ENCODE measurements at places on chromosomes 6 and 20.
A peak's percentile ranks its signal among the peaks of the same experiment; 100 is the strongest.

DNA sequence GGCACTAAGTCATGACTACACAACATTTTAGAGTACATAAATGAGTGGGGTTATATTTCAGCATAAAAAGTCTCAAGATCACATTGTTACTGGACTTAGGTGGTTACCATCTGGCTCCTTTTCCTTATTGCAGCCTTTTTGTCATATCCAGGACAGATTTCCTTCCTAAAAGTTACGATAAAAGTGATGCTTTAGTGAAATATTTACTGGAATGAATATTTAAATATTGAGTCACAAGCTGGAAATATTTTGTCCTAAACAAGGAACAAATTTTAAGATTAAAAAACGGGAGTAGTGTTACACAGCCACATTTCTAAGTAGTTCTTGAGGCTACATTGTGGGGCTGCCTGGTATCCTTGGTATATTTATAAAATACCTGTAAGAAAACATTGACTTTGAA lies 52.2 kb downstream of the CDC40 start:
- DNase-seq, result no peak

GRCh38 chr6:90168693-90169131 lies 127.9 kb downstream of the BACH2 start:
- no peak for DNase-seq

DNA sequence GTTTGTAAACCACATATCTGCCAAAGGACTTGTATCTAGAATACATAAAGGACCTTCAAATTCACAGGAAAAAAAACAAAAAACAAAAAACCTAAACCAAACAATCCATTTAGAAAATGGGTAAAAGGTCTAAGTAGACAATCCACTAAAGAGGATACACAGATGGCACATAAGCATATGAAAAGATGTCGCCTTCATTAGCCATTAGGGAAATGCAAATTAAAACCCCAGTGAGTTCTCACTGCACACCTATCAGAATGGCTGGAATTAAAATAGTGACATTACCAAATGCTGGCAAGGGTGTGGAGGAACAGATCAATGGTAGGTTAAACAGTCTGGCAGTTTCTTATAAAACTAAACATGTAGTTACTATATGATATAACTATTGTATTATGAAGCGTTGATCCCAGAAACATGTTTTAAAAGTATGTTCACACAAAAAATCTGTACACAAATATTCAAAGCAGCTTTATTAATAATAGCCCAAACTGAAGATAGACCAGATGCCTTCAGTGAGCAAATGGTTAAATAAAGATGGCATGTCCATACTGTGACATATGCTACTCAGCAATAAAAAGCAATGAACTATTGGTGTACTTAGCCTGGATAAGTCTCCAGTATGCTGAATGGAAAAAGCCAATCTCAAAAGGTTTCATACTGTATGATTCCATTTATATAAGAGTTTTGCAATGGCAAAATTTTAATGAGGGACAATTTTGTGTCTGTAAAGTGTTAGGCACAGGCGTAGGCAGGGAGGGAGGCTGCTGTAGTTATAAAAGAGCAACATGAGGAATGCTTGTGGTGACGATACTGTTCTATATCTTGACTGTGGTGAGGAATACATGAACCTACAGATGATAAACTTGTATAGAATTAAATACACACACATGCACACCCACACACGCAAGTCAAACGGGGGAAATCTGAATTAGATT lies 43.9 kb downstream of the PLCB1 start:
- DNase-seq, result no peak

DNA sequence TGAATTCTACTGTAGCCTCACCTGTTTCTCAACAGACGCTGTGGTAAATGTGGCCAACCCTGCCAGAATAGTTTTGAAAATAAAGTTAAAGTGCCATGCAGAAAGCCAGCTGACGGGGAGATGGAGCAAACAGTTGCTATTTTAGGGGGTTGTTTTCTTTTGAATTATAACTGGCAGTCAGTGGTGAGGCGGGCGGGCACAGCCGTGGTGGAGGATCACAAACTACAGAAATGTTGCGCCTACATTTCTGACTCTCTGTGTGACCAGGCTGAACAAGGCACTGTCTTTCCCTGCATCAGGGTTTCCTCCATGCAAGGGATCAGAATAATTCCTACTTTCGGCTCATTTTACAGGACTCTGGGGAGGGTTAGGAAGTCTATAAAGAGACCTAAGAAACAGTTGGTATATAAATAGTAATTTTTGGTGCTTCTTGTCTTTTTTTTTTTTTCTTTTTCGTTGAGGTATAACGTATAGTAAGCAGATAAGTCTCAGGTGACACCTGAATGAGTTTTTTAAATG lies 17.2 kb downstream of the CHMP4B start:
- no peak for DNase-seq

- DNase-seq, result no peak
Observed at GRCh38 chr6:146297815-146298214, 245.8 kb upstream of the RAB32 start.

DNA sequence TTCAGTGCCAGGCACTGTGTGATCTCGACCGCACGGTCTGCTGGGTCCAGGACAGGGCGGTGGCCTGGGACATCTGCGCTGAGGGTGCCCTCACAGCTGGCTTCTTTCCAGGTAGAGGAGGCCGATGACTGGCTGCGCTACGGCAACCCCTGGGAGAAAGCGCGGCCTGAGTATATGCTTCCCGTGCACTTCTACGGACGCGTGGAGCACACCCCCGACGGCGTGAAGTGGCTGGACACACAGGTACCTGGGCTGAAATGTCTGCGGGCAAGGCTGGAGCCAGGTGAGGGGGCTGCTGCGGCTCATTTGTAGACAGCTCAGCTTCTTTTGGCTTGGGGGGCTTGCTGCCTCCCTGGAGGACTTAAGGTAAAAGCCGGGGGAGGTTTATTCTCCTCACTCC lies 26.6 kb downstream of the PYGB start:
- no peak for DNase-seq

DNA sequence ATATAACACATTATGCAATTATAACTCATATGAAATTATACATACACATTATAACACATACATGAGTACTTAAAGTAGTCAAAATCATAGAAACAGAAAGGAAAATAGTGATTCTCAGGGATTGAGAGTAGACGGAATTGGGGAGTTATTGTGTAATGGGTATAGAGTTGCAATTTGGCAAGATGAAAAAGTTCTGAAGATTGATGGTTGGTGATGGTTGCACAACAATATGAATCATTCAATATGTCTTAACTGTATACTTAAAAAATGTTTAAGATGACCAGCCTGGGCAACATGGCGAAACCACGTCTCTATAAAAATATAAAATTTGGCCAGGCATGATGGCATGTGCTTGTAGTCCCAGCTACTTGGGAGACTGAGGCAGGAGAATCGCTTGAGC lies 372.7 kb downstream of the CDKAL1 start:
- no peak for DNase-seq

DNA sequence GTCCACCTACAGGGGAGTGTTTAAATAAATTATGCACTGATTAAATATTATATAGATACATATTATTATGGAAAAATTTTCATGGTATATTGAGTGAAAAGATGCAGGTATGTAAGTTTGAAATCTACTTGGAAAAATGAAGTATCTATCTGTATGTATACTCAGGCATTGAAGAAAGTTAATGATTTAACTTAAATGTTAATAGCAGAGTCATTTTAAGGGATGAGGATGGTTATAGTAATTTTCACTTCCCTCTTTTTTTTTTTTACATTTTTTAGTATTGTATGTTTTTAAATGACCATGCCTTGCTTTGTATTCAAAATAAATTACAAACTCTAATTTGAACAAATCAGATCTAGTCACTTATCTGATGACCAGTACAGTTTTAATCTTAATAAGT lies 43.2 kb upstream of the NOTCH4 start:
- DNase-seq, result no peak

DNA sequence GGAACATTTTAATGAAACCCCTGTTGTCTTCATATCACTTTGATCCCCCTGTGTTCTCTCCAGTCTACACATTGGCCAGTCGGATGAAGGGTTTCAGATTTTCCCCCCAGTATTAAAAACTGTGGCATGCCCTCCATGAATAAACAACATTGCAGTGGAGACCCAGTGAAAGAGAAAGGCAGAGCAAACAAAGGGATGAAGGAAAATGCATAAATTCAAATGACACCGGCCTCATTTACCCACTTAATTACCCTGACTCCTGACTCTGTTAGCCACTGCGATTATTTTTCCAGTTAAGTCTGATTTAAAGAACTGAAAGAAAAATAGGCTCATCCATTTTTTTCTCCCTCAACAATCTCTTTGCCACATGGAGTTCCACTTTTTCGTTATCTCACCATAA lies 569.2 kb downstream of the TFAP2B start:
- no peak for DNase-seq

DNA sequence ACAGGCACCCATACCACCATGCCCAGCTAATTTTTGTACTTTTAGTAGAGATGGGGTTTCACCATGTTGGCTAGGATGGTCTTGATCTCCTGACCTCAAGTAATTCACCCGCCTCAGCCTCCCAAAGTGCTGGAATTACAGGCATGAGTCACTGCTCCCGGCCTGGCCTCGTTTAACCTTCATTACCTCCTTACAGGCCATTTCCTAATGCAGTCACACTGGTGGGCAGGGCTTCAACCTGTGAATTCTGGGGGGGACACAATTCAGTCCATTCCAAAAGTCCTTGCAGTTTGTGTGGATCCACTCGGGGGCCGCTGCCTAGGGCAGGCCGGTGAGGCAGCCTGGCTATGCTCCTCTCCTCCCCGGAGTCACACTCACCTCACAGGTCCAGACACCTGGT lies 112.4 kb upstream of the SNX9 start:
- DNase-seq, result no peak

DNA sequence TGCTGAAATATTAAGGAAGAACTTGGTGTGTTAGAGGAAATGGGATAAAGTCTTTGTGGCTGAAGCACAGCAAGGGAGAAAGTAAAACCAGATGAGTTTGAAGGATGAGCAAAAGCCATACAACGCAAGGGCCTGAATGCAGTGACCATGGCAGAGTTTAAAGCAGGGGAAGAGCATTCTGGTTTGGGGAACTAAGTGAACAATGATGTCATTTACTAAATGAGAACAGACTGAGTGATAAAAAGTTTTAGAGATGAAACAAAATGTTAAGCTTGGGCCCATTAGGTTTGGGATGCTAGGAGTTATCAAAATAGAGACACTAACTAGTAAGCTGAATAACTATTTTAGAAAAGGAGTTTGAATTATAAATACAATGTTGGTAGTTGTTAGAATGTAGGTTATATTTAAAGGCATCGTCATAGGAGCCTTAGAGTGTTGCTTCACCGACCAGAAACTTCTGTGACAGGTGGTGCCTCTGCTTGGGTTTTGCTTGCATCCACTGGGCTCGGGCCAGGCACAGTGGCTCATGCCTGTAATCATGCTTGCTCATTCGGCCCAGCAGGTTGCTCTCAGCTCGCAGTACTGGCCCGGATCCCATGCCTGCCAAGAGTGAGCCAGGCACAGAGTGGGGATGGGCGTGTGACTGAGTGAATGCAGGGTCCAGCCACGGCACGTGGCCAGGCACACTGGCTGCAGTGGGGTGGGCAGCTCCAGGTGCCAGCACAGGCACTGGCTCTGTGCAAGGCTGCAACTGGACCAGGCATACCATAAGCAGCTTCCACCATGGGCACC lies 37.4 kb upstream of the OPRM1 start:
- DNase-seq, result no peak

- no peak for DNase-seq
Observed at GRCh38 chr6:108168501-108169463, 3.0 kb downstream of the NR2E1 start.

- peak; percentile 65 for DNase-seq
Observed at GRCh38 chr6:11538052-11538818, 686 bp downstream of the TMEM170B start.

- no peak for DNase-seq
Observed at GRCh38 chr6:163563318-163563717, 148.8 kb downstream of the QKI start.

- peak; percentile 35 for DNase-seq
Observed at GRCh38 chr20:17504898-17505635, 26.1 kb downstream of the BFSP1 start.

GRCh38 chr20:23143098-23143497 lies 57.0 kb upstream of the CD93 start:
- DNase-seq, result no peak

GRCh38 chr6:4888841-4889240 lies 112.6 kb downstream of the CDYL start:
- DNase-seq, result no peak

DNA sequence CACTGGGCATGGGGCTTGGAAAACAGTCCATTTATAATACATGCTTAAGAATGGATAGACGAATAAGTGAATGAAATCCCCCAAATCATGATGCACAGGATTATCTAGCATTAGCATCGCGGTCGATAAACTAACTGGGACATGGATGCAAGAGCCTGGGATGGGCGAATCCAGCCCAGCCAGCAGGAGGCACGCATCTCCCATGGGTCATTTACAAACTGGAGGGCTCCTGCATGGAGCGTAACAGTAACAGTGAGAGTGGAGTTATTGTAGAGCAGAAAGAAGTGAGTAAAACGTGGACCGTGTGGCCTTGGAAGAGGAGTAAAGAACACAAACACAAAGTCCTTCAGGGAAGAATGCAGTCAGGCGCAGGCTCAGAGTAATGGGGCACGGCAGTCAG lies 136.5 kb downstream of the AGPAT4 start:
- DNase-seq, result no peak

DNA sequence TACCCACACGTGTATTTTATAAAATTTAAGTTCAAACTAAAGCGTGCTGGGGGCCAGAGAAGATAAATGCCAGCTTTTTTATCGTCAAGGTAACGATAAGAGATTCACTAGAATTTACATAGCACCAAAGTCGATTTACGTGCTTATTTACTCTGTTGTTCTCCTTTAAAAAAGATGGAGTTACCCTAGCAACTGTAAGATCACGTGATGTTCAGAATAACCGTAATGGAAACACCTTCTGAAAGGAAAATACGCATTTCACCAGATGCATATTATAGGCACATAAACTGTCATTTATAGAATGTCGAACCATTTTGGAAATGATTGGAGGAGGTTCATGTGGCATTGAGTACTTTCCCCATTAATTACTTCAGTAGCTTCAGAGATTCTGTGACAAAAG lies 207.6 kb downstream of the TSHZ2 start:
- DNase-seq, result no peak

DNA sequence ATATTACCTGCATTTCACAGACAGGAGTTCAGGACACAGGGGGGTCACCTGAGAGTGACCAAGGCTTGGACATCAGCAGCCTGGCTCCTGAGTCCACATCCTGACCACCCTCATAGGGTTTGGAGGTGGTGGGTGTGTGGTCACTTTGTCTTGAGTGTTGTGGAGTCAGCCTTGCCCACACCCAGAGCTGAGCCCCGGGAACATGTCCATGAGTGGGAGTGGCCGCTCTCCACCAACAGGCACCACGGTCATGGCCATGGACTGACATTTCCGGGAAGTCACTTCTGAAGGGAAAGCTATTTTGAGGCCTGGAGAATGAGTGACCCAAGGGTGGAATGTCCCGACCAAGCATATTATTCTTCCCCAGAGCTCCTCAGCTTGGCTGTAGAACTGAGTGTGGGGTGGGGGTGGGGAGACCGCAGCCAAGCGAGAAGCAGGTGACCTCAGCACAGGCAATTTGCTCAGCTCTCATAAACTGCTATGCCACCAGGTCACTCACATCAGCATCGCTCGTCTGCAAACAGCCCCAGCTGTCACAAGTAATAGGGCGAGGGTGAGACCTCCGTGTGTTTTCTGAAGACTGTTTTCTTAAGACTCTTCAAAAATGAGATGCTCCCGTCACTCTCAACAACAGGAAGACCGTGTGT lies 348.6 kb upstream of the CDH4 start:
- no peak for DNase-seq

Measured in NCI-H748 treated with DMSO at 0.1 percent for 48 hours (cell line).